Endothelial cell (in vitro differentiated cells): ENCODE measurements at places on chromosomes 12 and 14. TPM values are rescaled to one million over a fixed set of nuclear protein-coding genes. Genes with fewer than 3 reads are reported as not detected.
A peak's percentile ranks its signal among the peaks of the same experiment; 100 is the strongest.

DNA sequence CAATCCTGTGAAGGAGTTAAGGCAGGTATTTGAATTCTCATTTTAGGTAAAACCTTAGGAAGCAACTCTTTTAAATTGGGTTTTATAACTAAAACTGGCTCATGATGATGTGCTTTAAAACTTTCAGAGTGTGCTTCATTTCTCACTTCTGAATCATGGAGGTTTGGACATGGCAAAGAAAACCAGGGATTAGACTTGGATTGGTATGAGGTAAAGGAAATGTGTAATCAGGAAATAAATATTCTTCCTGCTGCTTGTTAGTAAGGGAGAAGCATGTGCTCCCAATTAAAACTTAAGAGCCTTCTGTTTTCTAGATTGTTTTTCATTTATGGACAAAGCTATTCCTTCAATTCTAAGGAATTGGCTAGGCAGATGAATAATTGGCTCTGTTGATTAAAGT lies 57.4 kb downstream of the FBXO33 start:
- no peak overlapping the region for H3K4me3 ChIP-seq
- peaks cover 9% of the 10 kb centered on the region for H3K4me1 ChIP-seq
- no peak overlapping the region for H3K27ac ChIP-seq
- no peaks in the 10 kb centered on the region for H3K27me3 ChIP-seq

- no peak overlapping the region for H3K4me3 ChIP-seq
- H3K27me3 ChIP-seq = peaks cover 33% of the 10 kb centered on the region
- peaks cover 11% of the 10 kb centered on the region for H3K4me1 ChIP-seq
- no peak overlapping the region for H3K27ac ChIP-seq
- H3K36me3 ChIP-seq = peaks cover 5% of the 10 kb centered on the region
Observed at GRCh38 chr12:48994224-48995085, 4.7 kb downstream of the DDN start.

- no peak overlapping the region for H3K27ac ChIP-seq
- H3K36me3 ChIP-seq = no peaks in the 10 kb centered on the region
- DNase-seq = no peak
- no peak overlapping the region for H3K4me3 ChIP-seq
Observed at GRCh38 chr14:103868242-103868897, 21.0 kb upstream of the PPP1R13B start.

- no peak overlapping the region for H3K27ac ChIP-seq
- H3K4me3 ChIP-seq = no peak overlapping the region
- DNase-seq = no peak
- no peaks in the 10 kb centered on the region for H3K27me3 ChIP-seq
- no peaks in the 10 kb centered on the region for H3K4me1 ChIP-seq
Observed at GRCh38 chr12:70408004-70408790, 42.1 kb downstream of the KCNMB4 start.

- H3K4me1 ChIP-seq = no peaks in the 10 kb centered on the region
- no peak for DNase-seq
- H3K27me3 ChIP-seq = peaks cover 2% of the 10 kb centered on the region
- H3K4me3 ChIP-seq = no peak overlapping the region
Observed at GRCh38 chr12:25337916-25338315, 87.2 kb upstream of the KRAS start.

DNA sequence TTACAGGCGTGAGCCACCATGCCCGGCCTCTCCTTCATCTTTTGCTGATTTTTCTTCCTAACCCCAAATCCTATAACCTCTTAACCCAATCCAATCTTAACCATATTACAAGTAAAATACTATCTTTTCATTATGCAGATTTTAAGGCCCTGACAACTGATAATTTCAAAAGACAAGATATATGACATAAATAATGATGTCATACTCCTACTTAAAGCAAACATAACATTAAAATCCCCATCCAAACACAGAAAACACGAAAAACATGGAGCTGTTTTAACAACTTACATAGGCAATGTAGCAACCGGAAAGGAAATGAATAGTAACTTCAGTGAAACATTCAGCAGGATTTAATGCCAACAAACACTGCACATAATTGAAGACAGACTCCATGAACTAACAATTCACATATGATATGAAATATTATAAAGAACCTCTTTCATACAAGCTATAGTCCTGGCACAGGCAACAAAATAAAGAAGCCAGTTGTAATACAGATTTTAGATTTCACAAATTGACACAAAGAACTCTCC lies 21.5 kb downstream of the USP44 start:
- H3K4me3 ChIP-seq = no peak overlapping the region
- H3K27me3 ChIP-seq = no peaks in the 10 kb centered on the region
- peaks cover 6% of the 10 kb centered on the region for H3K4me1 ChIP-seq
- no peak for DNase-seq

- H3K4me3 ChIP-seq = no peak overlapping the region
- DNase-seq = no peak
- H3K27ac ChIP-seq = no peak overlapping the region
- H3K4me1 ChIP-seq = no peaks in the 10 kb centered on the region
Observed at GRCh38 chr12:54891717-54892478, 37.6 kb downstream of the MUCL1 start.

- no peaks in the 10 kb centered on the region for H3K36me3 ChIP-seq
- H3K4me1 ChIP-seq = no peaks in the 10 kb centered on the region
Observed at GRCh38 chr14:70856851-70857495, 47.7 kb upstream of the MAP3K9 start.

GRCh38 chr14:102362084-102362483 lies 606 bp downstream of the CINP start:
- peaks cover 3% of the 10 kb centered on the region for H3K27me3 ChIP-seq
- no peak for DNase-seq
- H3K4me3 ChIP-seq = peak overlapping the region; percentile 95

Gene METTL17
- total RNA-seq = 62.7 TPM

DNA sequence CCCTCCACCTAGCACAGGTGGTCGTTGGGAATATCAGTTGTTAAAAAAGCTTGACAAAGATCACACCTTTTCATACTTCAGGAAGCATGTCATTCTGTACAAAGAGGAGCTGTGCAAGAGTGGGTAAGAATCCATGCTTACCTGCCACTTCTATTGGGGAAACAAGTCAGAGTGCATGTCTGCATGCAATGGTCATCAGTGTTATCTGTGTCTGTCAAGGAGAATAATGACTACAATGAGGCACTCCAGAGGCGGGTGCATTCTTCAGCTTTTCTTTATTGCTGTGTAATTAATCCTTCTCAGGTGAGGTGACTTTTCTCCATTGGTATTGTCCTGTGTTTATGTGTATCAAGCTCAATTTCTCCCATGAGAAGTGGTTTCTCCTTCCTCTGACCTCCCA lies 24.4 kb downstream of the KCNA5 start:
- H3K27me3 ChIP-seq = no peaks in the 10 kb centered on the region
- DNase-seq = no peak
- no peak overlapping the region for H3K27ac ChIP-seq
- H3K4me3 ChIP-seq = no peak overlapping the region
- no peaks in the 10 kb centered on the region for H3K36me3 ChIP-seq
- no peaks in the 10 kb centered on the region for H3K4me1 ChIP-seq

DNA sequence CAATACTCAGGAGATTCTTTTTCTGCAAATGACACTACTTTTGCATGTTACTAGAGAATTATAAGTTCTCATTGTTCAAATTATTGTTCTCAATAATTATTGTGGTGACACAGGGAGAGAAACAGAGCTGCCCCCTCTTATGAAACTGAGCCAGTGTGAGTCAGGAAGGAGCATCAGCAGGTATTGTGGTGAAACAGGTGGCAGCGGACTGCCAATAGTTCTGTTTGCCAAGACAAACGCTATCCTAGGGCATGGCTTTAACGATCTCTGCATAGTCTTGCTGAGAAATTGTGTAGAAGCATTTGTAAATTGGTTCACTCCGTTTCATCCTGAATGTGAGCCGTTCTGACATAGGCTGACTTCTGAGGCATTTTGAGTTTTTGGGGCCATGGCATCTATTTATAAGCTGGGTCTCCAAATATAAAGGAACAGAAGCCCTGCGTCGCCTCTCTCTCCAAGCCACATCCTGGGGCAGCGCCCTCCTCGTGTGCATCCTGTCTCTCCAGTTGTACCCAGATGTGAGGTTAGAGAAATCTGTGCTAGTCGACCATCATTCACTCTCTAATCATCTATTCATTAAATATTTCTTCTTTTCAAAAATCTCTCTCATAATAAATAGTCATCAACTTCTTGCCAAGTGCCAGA lies 15.8 kb upstream of the PPP4R4 start:
- H3K27ac ChIP-seq = no peak overlapping the region
- H3K36me3 ChIP-seq = no peaks in the 10 kb centered on the region
- no peak overlapping the region for H3K4me3 ChIP-seq
- H3K27me3 ChIP-seq = no peaks in the 10 kb centered on the region
- no peak for DNase-seq

DNA sequence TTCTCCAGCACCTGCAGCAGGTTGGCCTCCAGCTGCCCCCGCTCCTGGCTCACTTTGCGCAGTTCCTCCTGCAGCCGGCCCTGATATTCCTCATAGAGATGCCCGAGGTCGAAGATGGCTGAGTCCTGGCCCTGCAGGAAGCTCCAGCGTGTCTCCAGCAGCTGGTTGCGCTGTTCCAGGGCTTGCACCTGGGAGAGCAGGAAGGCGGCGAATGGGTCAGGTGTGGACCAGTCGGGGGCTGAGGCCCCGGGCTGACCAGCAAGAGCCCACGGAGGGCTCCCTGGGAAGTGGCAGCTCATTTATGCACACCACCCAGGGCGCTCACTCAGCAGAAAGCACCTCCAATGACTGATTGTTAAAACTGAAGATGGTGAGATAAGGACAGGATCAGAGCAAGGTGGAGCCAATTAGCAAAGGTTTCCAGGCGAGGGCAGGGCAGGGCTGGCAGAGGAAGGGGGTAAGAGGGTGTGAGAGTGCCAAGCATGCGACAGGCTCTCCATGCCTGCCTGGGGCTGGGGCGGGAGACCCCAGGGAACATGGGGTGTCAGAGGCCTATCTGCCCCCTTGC lies 6.3 kb downstream of the KRT80 start:
- H3K4me1 ChIP-seq = peaks cover 57% of the 10 kb centered on the region
- peak overlapping the region; percentile 80 for H3K27ac ChIP-seq
- no peak for DNase-seq
- H3K27me3 ChIP-seq = peaks cover 17% of the 10 kb centered on the region
- no peak overlapping the region for H3K4me3 ChIP-seq
- no peaks in the 10 kb centered on the region for H3K36me3 ChIP-seq

DNA sequence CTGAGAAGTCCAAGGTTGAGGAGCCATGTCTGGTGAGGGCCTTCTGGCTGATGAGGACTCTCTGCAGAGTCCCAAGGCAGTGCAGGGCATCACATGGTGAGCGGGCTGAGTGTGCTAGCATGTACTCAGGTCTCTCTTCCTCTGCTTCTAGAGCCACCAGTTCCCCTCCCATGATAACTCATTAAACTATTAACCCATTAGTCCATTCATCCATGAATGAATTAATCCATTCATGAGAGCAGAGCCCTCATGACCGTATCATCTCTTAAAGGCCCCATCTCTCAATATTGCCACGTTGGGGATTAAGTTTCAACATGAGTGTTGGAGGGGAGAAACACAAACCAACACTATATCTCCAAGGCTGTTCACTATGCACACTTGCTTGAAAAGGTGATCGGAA lies 83.7 kb downstream of the TMEM30B start:
- no peaks in the 10 kb centered on the region for H3K36me3 ChIP-seq
- H3K27ac ChIP-seq = no peak overlapping the region
- DNase-seq = no peak

DNA sequence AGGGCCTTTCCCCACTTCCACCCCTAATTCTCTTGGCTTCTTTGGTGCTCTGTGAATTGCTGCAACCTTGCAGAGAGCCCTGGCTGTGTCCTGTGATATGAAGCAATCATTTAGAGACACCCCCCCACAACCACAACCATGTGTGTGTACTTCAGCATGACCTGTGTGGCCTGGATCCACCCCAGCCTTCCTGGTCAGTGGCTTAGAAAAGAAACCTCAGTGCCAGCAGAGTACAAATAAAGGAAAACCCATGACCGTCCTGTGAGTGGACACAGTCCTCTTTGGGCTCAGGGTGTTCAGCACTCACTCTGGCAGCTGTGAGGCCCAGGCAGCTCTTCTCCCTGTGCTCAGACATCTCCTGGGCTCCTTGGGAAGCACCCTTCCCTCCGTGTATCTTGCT lies 206.6 kb upstream of the DIO3 start:
- DNase-seq = no peak
- no peaks in the 10 kb centered on the region for H3K4me1 ChIP-seq
- H3K36me3 ChIP-seq = peaks cover 9% of the 10 kb centered on the region

Gene CEBPE
- not detected for total RNA-seq

- no peaks in the 10 kb centered on the region for H3K27me3 ChIP-seq
- DNase-seq = no peak
- no peak overlapping the region for H3K4me3 ChIP-seq
Observed at GRCh38 chr14:42517806-42518500, 911.3 kb downstream of the LRFN5 start.

Gene ADSS1
- total RNA-seq = 6.1 TPM

- no peaks in the 10 kb centered on the region for H3K4me1 ChIP-seq
- DNase-seq = no peak
- H3K27me3 ChIP-seq = peaks cover 18% of the 10 kb centered on the region
- no peak overlapping the region for H3K27ac ChIP-seq
- H3K36me3 ChIP-seq = peaks cover 5% of the 10 kb centered on the region
Observed at GRCh38 chr12:38158428-38159091, 158.0 kb upstream of the ALG10B start.

DNA sequence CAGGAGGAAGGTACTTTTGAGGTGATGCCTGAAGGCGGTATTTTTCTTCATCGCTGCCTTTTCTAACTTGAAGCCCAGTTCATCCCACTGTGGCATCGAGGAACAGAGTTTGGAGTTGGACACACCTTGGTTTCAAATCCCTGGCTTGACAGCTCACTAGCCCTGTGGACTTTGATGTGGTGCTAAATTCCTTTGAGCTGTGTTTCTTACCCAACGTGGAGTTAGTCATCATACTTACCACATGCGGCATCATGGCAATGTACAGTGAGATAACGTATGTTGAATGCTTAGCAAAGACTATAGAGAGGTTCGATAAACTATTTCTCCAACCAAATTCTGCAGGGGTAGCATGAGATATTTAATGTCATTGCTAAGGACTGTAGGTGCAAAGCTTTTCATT lies 3.4 kb downstream of the PLEKHG3 start:
- H3K27ac ChIP-seq = peak overlapping the region; percentile 19
- H3K27me3 ChIP-seq = peaks cover 12% of the 10 kb centered on the region
- H3K4me3 ChIP-seq = peak overlapping the region; percentile 71
- peaks cover 15% of the 10 kb centered on the region for H3K36me3 ChIP-seq

DNA sequence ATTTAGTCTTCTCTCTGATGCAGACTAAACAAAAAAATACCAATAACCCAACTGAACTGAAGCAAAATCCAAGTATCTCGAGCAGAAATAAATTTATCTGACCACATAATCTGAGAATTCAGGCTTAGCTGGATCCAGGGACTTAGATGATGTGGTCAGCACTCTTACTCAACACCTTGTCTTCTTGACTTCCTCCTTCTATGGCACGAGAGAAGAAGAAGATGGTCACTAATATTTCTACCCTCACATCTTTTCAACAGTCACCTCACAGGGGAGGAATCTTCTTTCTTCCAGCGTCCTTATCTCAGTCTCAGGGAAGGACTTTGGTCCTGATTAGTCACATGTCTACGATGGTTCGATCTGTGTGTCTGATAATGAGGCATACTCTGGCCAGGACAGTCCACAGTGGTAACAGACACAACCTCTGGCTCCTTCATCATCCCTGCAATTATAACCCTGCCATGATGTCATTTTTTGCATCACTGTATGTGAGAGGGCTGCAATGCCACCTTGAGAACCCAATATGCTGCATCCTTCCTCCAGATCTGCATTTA lies 15.8 kb downstream of the RGS6 start:
- H3K27me3 ChIP-seq = peaks cover 3% of the 10 kb centered on the region
- H3K4me1 ChIP-seq = peaks cover 6% of the 10 kb centered on the region
- no peak overlapping the region for H3K27ac ChIP-seq
- H3K36me3 ChIP-seq = no peaks in the 10 kb centered on the region

Gene ANG
- 6.5 TPM for total RNA-seq

GRCh38 chr12:6355491-6356373 lies 13.9 kb upstream of the TNFRSF1A start:
- no peak overlapping the region for H3K4me3 ChIP-seq
- no peaks in the 10 kb centered on the region for H3K36me3 ChIP-seq
- H3K4me1 ChIP-seq = peaks cover 13% of the 10 kb centered on the region
- no peak overlapping the region for H3K27ac ChIP-seq

Gene CRIP1
- total RNA-seq = 2.5 TPM

Gene IRF2BPL
- 8.6 TPM for total RNA-seq

Gene TAS2R9
- total RNA-seq = not detected
